Activated B cell treated with CpG ODN at 0.5 μM for 24 hours (primary cell): ENCODE measurements at places on chromosomes 3 and 15.

- H3K4me1 ChIP-seq: peaks cover 80% of the 10 kb centered on the region
- H3K4me3 ChIP-seq: peak overlapping the region; percentile 83
- peak overlapping the region; percentile 99 for H3K27ac ChIP-seq
- no peaks in the 10 kb centered on the region for H3K36me3 ChIP-seq
- no peaks in the 10 kb centered on the region for H3K27me3 ChIP-seq
These were observed 29.5 kb upstream of the USP3 start for GRCh38 chr15:63474810-63475316.

- no peak overlapping the region for H3K4me3 ChIP-seq
- peak overlapping the region; percentile 43 for H3K27ac ChIP-seq
- peaks cover 41% of the 10 kb centered on the region for H3K4me1 ChIP-seq
- H3K27me3 ChIP-seq: no peaks in the 10 kb centered on the region
- H3K36me3 ChIP-seq: no peaks in the 10 kb centered on the region
These were observed 80.4 kb upstream of the TCF12 start for GRCh38 chr15:56838085-56838484.

DNA sequence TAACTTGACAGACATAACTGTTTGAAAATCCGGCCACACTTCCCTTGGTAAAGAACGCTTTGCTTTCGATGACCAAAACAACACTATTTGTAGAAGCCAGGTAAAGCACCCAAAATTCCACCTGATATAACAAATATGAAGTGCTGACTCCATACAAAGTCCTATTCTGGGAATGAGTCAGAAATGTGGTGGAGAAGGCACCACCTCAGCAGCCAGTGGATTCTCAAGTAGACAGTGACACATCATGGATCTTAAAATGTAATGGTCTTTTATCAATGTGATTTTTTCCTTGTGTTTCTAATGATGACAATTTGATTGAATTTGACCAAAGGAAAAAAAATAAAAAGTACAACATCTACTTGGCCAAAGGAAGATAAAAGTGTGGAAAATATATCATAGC, 135.0 kb upstream of the WNT5A start:
- H3K4me3 ChIP-seq: no peak overlapping the region
- no peak for DNase-seq
- no peaks in the 10 kb centered on the region for H3K4me1 ChIP-seq

- no peak overlapping the region for H3K4me3 ChIP-seq
- H3K27me3 ChIP-seq: no peaks in the 10 kb centered on the region
- no peaks in the 10 kb centered on the region for H3K4me1 ChIP-seq
- H3K36me3 ChIP-seq: no peaks in the 10 kb centered on the region
These were observed 88.7 kb downstream of the GABRG3 start for GRCh38 chr15:27059610-27060202.

GRCh38 chr3:9916346-9916733, 558 bp upstream of the IL17RC start:
- H3K4me3 ChIP-seq: peak overlapping the region; percentile 64
- no peaks in the 10 kb centered on the region for H3K36me3 ChIP-seq
- H3K4me1 ChIP-seq: peaks cover 17% of the 10 kb centered on the region
- H3K27ac ChIP-seq: no peak overlapping the region
- H3K27me3 ChIP-seq: peaks cover 7% of the 10 kb centered on the region
- no peak for DNase-seq

DNA sequence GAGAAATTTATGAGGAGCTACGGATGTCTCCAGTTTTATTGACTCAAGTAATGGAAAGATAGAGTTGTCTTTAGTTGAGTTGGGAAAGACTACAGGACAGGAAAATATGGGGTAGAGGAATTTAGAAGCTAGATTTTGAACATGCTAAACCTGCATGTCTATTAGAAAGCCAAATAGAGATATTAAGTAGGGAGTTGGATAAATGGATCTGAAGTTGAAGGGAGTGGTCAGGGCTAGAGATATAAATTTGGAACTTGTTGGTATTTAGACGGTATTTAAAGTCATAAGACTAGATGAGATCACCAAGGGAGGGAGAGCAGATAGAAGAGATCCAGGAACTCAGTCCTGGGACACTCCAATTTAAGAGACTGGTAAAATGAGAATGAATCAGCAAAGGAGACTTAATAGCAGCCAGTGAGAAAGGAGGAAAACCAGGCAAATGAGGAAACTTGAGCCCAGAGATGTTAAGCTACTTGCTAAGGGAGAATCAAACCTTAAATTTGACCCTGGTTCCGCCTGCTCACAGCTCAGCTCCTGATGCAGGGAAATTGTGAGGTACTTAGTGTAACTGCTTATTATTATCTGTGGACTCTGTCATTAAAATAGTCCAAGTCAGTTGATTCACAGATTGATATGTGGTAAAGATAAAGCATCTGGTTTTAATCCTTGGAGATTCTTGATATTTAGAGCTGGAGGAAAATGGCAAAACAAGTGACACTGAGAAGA, 35.8 kb downstream of the ABI3BP start:
- H3K27me3 ChIP-seq: no peaks in the 10 kb centered on the region
- H3K4me3 ChIP-seq: no peak overlapping the region
- H3K36me3 ChIP-seq: no peaks in the 10 kb centered on the region
- H3K4me1 ChIP-seq: no peaks in the 10 kb centered on the region
- no peak for DNase-seq
- no peak overlapping the region for H3K27ac ChIP-seq

DNA sequence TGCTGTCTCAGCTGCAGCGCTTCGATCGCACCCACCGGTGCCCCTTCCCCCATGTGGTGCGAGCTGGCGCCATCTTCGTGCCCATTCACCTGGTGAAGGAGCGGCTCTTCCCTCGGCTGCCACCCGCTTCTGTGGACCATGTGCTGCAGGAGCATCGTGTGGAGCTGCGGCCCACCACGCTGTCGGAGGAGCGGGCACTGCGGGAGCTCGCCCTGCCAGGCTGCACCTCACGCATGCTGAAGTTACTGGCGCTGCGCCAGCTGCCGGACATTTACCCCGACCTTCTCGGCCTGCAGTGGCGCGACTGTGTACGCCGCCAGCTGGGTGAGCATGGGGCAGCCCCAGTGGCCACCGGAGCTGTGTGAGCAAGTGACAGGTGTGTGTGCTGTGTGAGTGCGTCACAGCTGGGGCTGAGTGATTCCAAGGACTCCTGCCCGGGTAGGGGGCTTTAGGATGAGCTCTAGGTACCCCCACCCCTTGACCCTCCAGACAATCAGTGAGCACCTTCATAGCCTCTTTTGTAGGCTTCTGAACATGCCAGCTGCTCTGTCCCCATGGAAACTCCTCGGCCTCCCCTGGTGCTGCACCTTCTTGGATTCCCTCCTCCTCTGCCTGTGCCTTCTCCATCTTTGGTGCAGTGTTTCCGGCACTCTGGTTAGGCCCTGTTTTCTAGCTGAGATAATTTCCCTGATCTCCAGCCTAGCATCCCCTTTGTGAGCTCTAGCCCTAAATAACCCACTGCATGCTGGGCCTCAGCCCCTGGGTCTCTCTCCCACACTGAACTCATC, 7.0 kb downstream of the C15orf39 start:
- H3K36me3 ChIP-seq: peaks cover 63% of the 10 kb centered on the region
- no peaks in the 10 kb centered on the region for H3K27me3 ChIP-seq
- DNase-seq: no peak
- H3K27ac ChIP-seq: no peak overlapping the region
- H3K4me1 ChIP-seq: peaks cover 14% of the 10 kb centered on the region

- H3K27ac ChIP-seq: peak overlapping the region; percentile 76
- peaks cover 85% of the 10 kb centered on the region for H3K4me1 ChIP-seq
- no peak for DNase-seq
- H3K27me3 ChIP-seq: no peaks in the 10 kb centered on the region
- peaks cover 3% of the 10 kb centered on the region for H3K36me3 ChIP-seq
These were observed 190.4 kb downstream of the FOXP1 start for GRCh38 chr3:71393093-71393492.

GRCh38 chr15:46365572-46365971, 730.7 kb downstream of the SQOR start:
- H3K27ac ChIP-seq: no peak overlapping the region
- no peak overlapping the region for H3K4me3 ChIP-seq
- H3K27me3 ChIP-seq: no peaks in the 10 kb centered on the region

- H3K36me3 ChIP-seq: no peaks in the 10 kb centered on the region
- no peaks in the 10 kb centered on the region for H3K4me1 ChIP-seq
- no peak overlapping the region for H3K4me3 ChIP-seq
These were observed 200.4 kb downstream of the NR1D2 start for GRCh38 chr3:24145481-24145880.

DNA sequence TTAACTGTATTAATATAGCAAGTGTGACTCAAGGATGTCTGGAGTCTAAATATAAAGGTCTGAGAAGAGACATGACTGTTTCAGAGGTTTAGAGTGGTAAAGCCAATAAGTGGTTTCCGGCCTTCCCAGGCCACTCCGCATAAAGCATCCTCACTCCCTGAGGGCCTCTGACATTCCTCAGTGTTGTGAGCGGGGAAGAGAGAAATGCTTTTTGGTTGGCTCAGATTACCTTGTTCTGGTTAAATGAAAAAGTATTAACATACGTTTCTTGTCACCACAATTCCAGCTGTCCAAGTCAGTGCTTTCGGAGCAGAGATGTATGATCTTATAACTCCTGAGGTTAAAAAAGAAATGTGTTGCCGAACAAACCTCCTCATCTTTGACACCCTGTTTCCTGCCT, 103.8 kb downstream of the RBMS3 start:
- peaks cover 5% of the 10 kb centered on the region for H3K4me1 ChIP-seq
- no peaks in the 10 kb centered on the region for H3K27me3 ChIP-seq
- DNase-seq: no peak
- H3K36me3 ChIP-seq: no peaks in the 10 kb centered on the region

DNA sequence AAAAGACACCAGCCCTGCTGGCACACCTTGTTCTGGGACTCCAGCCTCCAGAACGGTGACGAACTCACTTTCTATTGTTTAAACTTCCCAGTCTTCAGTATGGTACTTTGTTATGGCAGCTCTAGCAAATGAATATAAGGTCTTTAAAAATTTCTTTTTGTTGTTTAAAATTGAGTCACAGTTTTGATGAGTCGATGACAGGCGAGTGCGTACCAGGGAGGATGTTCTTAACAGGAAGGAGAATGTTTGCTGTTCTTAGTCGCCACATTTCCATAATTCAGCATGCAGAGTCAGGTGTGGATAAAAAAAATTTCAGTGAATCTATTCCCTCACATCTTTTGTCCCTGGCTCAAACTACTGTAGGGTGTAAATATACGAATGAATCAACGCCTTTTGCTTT, 12.4 kb downstream of the DNASE1L3 start:
- peaks cover 16% of the 10 kb centered on the region for H3K36me3 ChIP-seq
- H3K4me3 ChIP-seq: no peak overlapping the region
- peak overlapping the region; percentile 90 for H3K27ac ChIP-seq
- H3K27me3 ChIP-seq: no peaks in the 10 kb centered on the region

- H3K4me1 ChIP-seq: peaks cover 11% of the 10 kb centered on the region
- no peak overlapping the region for H3K4me3 ChIP-seq
- H3K27me3 ChIP-seq: no peaks in the 10 kb centered on the region
- no peaks in the 10 kb centered on the region for H3K36me3 ChIP-seq
- no peak overlapping the region for H3K27ac ChIP-seq
- no peak for DNase-seq
These were observed 23.5 kb downstream of the DRD3 start for GRCh38 chr3:114155370-114155821.

DNA sequence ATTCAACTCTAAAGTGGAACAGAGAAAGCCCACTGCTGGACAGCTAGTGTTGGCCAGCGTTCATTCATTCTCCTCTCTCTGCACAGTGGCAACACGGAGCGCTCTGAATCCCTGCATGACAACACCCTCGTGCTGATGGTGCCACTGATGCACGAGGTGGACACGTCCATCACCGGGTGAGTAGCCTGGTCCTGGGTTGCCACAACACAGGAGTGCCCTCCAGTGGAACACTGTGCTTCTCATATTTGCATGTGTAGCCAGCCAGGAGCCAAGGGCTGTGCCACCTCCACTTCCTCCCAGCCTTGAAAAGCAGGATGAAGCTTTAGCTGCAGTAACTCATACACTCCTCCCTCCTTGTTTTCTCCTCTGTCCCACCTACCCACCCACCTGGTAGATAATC, 120.0 kb upstream of the CTDSPL start:
- no peak for DNase-seq
- H3K27me3 ChIP-seq: peaks cover 3% of the 10 kb centered on the region
- no peak overlapping the region for H3K4me3 ChIP-seq

GRCh38 chr15:68784206-68784605, 36.5 kb downstream of the ANP32A start:
- H3K27ac ChIP-seq: peak overlapping the region; percentile 41
- no peaks in the 10 kb centered on the region for H3K27me3 ChIP-seq
- peaks cover 83% of the 10 kb centered on the region for H3K36me3 ChIP-seq
- DNase-seq: no peak

GRCh38 chr15:34732430-34732829, 22.4 kb downstream of the GJD2 start:
- no peaks in the 10 kb centered on the region for H3K36me3 ChIP-seq
- H3K27me3 ChIP-seq: peaks cover 4% of the 10 kb centered on the region
- no peaks in the 10 kb centered on the region for H3K4me1 ChIP-seq

GRCh38 chr3:173037840-173038483, 103.1 kb downstream of the SPATA16 start:
- no peak for DNase-seq
- H3K27ac ChIP-seq: no peak overlapping the region
- H3K4me3 ChIP-seq: no peak overlapping the region
- no peaks in the 10 kb centered on the region for H3K4me1 ChIP-seq
- H3K36me3 ChIP-seq: no peaks in the 10 kb centered on the region
- H3K27me3 ChIP-seq: no peaks in the 10 kb centered on the region

GRCh38 chr3:10249833-10250232, 1.6 kb downstream of the TATDN2 start:
- peak overlapping the region; percentile 95 for H3K4me3 ChIP-seq
- H3K4me1 ChIP-seq: peaks cover 53% of the 10 kb centered on the region
- H3K36me3 ChIP-seq: peaks cover 60% of the 10 kb centered on the region
- no peaks in the 10 kb centered on the region for H3K27me3 ChIP-seq

DNA sequence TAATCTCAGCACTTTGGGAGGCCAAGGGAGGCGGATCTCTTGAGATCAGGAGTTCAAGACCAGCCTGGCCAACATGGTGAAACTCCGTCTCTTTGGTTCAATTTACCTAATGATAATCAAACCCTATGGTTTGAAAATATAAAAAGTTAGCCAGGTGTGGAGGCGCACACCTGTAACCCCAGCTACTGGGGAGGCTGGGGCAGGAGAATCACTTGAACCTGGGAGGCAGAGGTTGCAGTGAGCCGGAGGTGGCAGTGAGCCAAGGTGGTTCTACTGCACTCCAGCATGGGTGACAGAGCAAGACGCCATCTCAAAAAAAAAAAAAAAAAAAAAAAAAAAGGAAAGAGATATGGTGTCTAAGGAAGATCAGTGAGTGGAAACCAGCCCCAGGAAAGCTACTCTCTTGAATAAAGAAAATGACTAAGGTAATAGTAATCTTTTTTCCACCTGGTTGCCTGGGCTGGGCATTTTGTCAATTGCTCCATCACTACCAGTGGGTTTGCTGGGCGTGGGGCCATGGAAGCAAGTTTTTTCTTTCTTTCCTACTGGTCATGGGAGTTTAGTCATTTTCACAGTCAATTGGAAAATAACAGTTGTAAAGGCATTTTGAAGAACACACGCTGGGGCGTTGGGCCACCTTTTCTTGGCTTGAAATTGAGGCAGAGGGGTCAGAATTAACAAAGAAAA, 387.6 kb upstream of the RGMA start:
- no peaks in the 10 kb centered on the region for H3K27me3 ChIP-seq
- H3K27ac ChIP-seq: no peak overlapping the region
- no peak for DNase-seq
- no peaks in the 10 kb centered on the region for H3K4me1 ChIP-seq

GRCh38 chr3:87792534-87793336, 266.1 kb downstream of the CGGBP1 start:
- peaks cover 31% of the 10 kb centered on the region for H3K4me1 ChIP-seq
- peak; percentile 16 for DNase-seq
- peak within 1 kb of the TSS; percentile 82 for H3K4me3 ChIP-seq
- H3K27ac ChIP-seq: no peak within 1 kb of the TSS
- peaks cover 33% of the 10 kb centered on the region for H3K27me3 ChIP-seq
